AG08396 (cell line): ENCODE measurements at places on chromosomes 16 and 17.

DNA sequence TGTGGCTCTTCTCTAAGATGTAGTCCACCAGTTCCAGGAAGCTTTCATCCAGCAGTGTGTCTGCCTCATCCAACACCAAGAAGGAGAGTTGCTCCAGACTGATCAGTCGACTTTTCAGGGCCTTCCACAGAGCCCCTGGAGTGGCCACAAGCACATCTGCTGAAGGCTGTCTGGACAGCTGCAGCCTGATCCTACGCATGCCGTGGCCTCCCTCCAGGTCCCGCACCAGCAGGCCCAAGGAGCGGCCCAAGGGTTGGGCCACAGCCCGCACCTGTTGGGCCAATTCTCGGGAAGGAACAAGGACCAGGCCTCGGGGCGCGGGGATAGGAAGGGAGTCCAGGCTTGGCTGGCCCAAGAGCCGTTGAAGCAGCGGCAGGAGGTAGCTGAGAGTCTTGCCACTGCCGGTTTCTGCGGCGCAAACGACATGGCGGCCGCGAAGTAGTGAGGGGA lies 729 bp downstream of the DDX28 start:
- DNase-seq = no peak

- DNase-seq = no peak
These were observed 66.2 kb downstream of the IQCK start for GRCh38 chr16:19784183-19784736.

GRCh38 chr16:50407351-50407750 lies 38.6 kb upstream of the BRD7 start:
- no peak for DNase-seq

DNA sequence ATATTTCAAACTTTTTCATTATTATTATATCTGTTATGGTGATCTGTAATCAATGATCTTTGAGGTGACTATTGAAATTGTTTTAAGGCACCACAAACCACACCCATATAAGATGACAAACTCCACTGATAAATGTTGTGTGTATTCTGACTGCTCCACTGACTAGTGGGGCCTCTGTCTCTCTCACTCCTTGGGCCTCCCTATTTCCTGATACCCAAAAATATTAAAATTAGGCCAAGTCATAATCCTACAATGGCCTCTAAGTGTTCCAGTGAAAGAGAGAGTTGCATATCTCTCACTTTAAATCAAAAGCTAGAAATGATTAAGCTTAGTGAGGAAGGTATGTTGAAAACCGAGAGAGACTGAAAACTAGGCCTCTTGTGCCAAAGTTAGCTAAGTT lies 23.4 kb downstream of the CYLD start:
- no peak for DNase-seq

DNA sequence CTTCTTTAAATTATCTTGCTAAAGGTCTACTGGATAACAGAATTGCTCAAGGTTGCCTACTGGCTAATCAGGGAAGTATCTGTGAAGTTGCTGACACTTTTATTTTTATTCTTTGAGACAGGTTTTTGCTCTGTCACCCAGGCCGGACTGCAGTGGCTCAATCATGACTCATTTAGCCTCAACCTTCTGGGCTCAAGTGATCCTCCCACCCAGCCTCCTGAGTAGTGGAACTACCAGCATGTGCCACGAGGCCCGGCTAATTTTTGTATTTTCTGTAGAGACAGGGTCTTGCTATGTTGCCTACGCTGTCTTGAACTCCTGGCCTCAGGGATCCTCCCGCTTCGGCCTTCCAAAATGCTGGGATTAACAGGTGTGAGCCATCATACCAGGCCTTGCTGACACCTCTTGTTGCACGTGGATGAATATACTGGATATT lies 43.1 kb downstream of the GLG1 start:
- no peak for DNase-seq

DNA sequence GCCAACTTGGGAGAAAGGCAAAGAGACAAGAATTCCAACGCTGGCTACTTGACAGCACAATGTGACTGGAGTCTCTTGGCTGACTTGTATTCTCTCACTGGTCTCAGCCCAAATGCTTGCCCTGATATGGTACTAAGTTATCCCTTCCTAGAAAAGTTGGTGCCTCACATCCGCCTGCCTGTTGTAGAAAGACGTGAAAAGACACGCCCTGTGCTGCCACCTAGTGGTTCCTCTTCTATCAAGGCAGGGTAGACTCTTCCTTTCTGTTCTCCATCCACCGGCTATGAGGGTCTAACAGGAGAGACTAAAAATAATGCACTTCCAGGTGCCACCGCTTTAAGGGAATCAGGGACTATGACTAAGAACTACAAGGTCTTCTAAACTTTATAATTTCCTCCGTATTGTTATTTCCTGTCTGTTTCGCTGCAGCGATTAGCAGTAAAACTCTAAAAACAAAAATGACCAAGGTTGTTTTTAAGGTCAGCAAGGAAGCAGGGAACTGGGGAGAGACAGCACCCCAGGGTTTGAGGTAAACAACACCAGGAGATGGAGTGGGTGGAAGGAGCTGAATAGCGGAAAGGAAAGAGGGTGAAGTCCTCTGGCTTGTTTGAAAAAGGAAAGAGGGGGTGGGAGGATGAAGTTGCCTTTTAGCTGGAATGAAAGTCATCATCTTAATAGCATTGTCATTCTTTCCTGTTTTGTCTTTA lies 109.5 kb downstream of the YPEL2 start:
- peak; percentile 81 for DNase-seq

DNA sequence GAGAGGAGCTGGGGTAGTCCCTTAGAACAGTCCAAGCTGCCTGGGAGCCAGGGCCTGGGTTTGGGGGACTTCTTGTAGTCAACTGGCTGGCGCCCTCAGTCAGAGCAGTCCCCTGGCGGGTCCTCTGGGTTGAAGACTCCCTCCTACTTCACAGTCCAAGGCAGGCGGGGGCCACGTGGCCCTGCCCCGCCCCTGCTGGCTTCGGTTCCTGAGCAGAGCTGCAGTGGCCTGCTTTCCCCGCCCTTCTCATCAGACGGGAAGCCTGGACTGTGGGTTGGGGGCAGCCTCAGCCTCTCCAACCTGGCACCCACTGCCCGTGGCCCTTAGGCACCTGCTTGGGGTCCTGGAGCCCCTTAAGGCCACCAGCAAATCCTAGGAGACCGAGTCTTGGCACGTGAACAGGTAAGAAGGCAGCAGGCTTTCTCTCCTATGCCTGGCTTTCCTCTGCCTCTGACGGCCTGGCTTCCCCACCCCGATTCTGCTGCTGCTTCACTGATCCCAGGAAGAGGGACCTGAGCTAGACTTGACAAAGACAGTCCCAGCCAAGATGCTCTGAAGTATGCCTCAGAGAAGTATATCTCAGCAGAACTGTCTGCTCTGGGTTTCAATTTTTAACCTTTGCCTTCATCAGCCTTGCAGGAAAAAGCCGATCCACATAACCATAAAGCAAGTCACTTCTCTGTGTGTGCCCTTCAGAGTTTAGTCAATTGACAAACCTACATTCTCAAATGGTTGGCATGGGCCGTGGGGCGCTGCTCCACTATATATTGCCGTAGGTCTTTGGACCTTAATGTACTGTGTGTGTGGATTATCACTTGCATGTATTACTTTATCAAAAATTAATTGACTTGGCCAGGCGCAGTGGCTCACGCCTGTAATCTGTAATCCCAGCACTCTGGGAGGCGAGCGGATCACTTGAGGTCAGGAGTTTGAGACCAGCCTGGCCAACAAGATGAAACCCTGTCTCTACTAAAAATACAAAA lies 56.3 kb downstream of the SF3B3 start:
- DNase-seq = no peak
